CD8-positive, alpha-beta memory T cell (primary cell): ENCODE measurements at places on chromosomes 6 and 20. TPM values are rescaled to one million over a fixed set of nuclear protein-coding genes. Genes with fewer than 3 reads are reported as not detected.

- no peaks in the 10 kb centered on the region for H3K36me3 ChIP-seq
- no peaks in the 10 kb centered on the region for H3K27me3 ChIP-seq
- H3K4me3 ChIP-seq, result no peak overlapping the region
- no peak for DNase-seq
- no peaks in the 10 kb centered on the region for H3K4me1 ChIP-seq
Observed at GRCh38 chr6:84361372-84362192, 134.1 kb upstream of the CEP162 start.

DNA sequence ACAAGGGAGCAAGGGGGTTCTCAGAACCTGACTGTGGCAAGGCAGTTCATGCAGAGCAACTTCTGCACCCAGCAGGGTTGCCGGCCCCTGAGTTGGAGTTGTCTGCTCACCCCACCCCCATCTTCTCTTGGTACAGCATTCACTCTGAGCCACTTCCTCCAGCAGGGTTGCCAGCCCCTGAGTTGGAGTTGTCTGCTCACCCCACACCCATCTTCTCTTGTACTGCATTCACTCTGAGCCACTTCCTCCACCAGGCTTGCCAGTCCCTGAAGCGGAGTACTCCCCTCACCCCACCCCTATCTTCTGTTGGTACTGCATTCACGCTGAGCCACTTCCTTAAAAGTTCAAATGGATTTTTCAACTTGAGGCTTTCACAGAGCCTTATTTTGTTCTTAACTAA lies 79.7 kb upstream of the SYNDIG1 start:
- H3K4me3 ChIP-seq, result no peak overlapping the region
- H3K4me1 ChIP-seq, result peaks cover 19% of the 10 kb centered on the region
- no peaks in the 10 kb centered on the region for H3K36me3 ChIP-seq
- DNase-seq, result no peak

GRCh38 chr6:130574146-130574545 lies 208.3 kb downstream of the TMEM200A start:
- no peaks in the 10 kb centered on the region for H3K27me3 ChIP-seq
- H3K36me3 ChIP-seq, result no peaks in the 10 kb centered on the region
- H3K4me1 ChIP-seq, result peaks cover 48% of the 10 kb centered on the region
- no peak for DNase-seq
- H3K4me3 ChIP-seq, result no peak overlapping the region

GRCh38 chr6:117919275-117919674 lies 12.2 kb downstream of the SLC35F1 start:
- no peak for DNase-seq
- no peak overlapping the region for H3K27ac ChIP-seq
- no peak overlapping the region for H3K4me3 ChIP-seq
- H3K36me3 ChIP-seq, result no peaks in the 10 kb centered on the region

GRCh38 chr20:41927655-41928054 lies 309.5 kb upstream of the CHD6 start:
- no peaks in the 10 kb centered on the region for H3K4me1 ChIP-seq
- DNase-seq, result no peak
- no peak overlapping the region for H3K4me3 ChIP-seq
- H3K27me3 ChIP-seq, result no peaks in the 10 kb centered on the region
- H3K27ac ChIP-seq, result no peak overlapping the region
- no peaks in the 10 kb centered on the region for H3K36me3 ChIP-seq

DNA sequence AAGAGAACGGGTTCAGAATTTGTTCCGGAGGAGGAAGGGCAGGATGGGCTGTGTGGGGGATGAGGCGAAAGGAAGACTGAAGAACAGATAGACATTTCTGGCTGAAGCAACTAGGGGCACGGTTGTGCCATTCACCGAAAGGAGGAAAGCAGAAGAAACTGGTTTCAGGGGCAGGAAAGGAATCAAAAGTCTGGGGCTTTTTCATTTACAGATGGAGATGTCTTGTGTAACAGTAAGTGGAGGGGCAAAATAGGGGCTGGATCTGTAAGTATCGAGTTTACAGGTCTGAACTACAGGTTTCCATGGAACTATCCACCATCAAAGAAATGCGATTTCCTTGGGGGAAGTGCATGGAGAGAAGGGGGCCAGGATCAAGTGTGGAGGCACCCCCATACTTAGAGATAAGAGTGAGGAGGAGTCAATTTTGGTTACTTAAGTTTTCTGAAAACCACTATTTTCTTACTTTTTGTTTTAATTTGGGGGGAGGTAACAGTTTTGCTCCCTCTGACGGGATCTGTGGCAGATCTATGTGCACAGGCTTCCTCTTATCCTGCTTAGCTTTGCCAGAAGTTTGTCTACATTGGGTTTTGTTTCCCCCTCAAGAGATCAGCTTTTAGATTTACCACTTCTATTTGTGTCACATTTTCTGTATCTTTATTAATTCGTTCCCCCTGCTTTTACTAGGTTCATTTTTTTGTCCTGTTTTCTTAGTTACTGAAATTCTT lies 120.1 kb downstream of the SLC23A2 start:
- DNase-seq, result no peak
- no peaks in the 10 kb centered on the region for H3K4me1 ChIP-seq
- no peaks in the 10 kb centered on the region for H3K27me3 ChIP-seq
- H3K36me3 ChIP-seq, result peaks cover 20% of the 10 kb centered on the region

DNA sequence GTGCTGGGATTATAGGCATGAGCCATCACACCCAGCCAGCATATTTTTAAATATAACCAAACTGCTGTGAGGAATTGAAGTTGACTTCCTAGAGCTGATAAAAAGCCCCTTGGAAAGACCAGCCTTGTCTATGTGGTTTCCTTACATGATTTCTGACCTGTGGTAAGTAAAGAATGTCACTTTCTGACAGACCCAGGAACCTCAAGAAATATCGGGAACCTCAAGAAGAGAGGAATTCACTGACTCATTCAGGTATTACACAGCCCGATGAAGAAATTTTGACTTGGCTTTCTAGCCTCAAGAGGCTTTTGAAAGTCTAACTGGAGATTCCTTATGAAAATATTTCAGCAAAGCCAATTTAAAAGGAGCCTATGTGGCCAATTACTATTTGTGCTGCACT lies 71.8 kb downstream of the FOXF2 start:
- H3K36me3 ChIP-seq, result no peaks in the 10 kb centered on the region
- no peaks in the 10 kb centered on the region for H3K27me3 ChIP-seq
- no peak for DNase-seq
- H3K27ac ChIP-seq, result no peak overlapping the region
- no peak overlapping the region for H3K4me3 ChIP-seq

DNA sequence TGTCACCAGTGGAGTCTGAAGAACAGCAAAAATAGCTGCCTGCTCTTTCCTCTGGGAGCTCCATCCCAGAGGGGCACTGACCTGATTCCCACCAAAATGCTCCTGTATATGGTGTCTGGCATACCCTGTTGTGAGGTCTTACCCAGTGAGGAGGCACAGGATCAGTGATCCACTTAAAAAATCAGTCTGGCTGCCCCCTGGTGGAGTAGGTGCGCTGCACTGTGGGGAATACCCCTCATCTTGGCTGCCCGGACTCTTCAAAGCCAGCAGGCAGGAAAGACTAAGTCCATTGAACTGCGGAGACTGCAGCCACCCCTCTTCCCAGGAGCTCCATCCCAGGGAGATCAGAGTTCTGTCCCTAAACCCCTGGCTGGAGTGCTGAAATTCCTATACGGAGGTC lies 230.9 kb upstream of the HTR1E start:
- H3K36me3 ChIP-seq, result no peaks in the 10 kb centered on the region
- no peaks in the 10 kb centered on the region for H3K4me1 ChIP-seq
- H3K27ac ChIP-seq, result no peak overlapping the region
- no peaks in the 10 kb centered on the region for H3K27me3 ChIP-seq
- no peak overlapping the region for H3K4me3 ChIP-seq

GRCh38 chr20:8361006-8361652 lies 229.1 kb downstream of the PLCB1 start:
- no peaks in the 10 kb centered on the region for H3K27me3 ChIP-seq
- DNase-seq, result no peak
- H3K27ac ChIP-seq, result no peak overlapping the region
- no peak overlapping the region for H3K4me3 ChIP-seq

DNA sequence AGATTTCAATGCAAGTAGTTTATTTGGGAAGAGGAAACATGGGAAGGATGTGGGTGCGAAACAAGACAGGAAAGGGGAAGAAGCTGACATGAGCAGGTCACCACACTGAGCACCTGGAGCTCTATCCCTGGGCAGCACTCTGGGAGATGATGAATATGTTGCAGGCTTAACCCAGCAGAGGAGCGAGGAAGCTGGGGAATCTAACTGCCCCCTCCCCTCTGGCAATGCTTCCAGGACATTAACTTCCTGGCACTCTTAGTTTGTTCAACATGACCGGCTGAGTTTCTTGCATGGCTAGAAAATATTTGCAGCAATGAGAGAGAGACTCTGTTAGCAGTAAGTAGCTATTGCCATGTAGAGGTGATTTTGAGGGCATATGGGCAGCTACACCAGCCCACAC lies 4.9 kb upstream of the ADA start:
- H3K27me3 ChIP-seq, result no peaks in the 10 kb centered on the region
- no peak overlapping the region for H3K4me3 ChIP-seq
- DNase-seq, result no peak
- H3K4me1 ChIP-seq, result peaks cover 7% of the 10 kb centered on the region
- H3K36me3 ChIP-seq, result no peaks in the 10 kb centered on the region

GRCh38 chr6:7823552-7823951 lies 87.0 kb downstream of the TXNDC5 start:
- H3K4me3 ChIP-seq, result no peak overlapping the region
- H3K27ac ChIP-seq, result no peak overlapping the region
- no peaks in the 10 kb centered on the region for H3K36me3 ChIP-seq
- H3K27me3 ChIP-seq, result no peaks in the 10 kb centered on the region
- no peak for DNase-seq

- H3K27ac ChIP-seq, result peak overlapping the region; percentile 89
- no peaks in the 10 kb centered on the region for H3K4me1 ChIP-seq
Observed at GRCh38 chr6:28710466-28711191, 184.9 kb downstream of the GPX5 start.

DNA sequence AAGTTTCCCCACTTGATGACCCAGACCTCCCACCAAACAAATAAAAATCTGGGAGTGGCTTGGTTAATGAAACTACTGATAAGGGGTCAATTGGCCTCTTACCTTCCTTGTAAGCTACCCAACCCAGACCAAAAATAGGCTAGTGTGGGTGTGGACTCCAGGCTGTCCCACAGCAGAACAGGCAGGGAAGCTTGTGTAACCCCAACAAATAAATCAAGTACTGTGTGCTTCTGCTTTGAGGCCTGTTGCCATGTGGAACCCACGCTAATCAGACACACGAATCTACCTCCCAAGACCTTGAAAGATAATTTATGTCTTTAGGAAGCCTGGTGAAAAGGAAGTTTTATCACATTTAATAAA lies 33.7 kb upstream of the PAQR8 start:
- no peak for DNase-seq
- no peaks in the 10 kb centered on the region for H3K27me3 ChIP-seq
- H3K27ac ChIP-seq, result no peak overlapping the region
- H3K36me3 ChIP-seq, result no peaks in the 10 kb centered on the region

The BPIFA1 gene
- not detected for total RNA-seq

The OR2J3 gene
- total RNA-seq, result not detected

The CCN5 gene
- not detected for total RNA-seq

The ADGRG6 gene
- total RNA-seq, result 0.35 TPM

The MCHR2 gene
- total RNA-seq, result not detected

The NKX2-2 gene
- not detected for total RNA-seq

The CNR1 gene
- not detected for total RNA-seq

The CD109 gene
- 24.5 TPM for total RNA-seq

The CRYBG1 gene
- total RNA-seq, result 32.3 TPM

The PBX2 gene
- 63.5 TPM for total RNA-seq
